AG09309 (cell line): ENCODE measurements at places on chromosomes 1 and 21.

DNA sequence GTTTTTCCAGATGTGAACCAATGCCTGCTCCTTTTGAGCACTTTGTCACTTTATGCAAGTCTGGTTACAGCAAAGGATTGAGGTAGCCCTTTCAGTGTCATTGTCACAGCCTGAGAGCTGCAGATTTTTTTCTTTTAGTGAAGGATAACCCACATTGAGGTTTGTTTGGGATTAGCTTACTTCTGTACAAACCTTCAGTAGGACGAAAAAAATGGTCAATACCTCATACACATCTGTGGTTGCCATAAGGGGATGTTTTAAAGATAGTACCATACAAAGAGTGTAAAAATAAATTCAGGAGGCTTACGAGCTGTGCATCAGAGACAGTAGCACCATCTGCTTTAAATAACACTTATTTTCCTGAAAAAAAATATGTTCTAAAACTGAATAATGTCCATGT, 566.0 kb downstream of the AJAP1 start:
- no peak for DNase-seq

DNA sequence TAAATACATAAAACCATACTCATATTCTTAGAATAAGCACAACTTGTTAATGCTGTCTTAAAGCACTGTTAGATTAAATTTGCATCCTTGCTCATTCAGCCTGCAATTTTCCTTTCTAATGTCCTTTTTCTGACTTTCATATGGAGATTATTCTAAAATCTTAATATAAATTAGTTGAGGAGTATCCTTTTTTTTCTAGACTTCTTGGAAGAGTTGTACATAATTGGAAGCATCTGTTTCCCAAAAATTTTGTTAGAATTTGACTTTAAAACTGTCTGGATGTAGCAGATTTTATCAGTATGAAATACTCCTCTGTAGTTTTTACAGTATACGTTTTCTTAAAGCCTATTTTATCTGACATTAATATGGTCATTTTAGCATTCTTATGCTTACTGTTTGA, 9.7 kb downstream of the KIFAP3 start:
- no peak for DNase-seq

DNA sequence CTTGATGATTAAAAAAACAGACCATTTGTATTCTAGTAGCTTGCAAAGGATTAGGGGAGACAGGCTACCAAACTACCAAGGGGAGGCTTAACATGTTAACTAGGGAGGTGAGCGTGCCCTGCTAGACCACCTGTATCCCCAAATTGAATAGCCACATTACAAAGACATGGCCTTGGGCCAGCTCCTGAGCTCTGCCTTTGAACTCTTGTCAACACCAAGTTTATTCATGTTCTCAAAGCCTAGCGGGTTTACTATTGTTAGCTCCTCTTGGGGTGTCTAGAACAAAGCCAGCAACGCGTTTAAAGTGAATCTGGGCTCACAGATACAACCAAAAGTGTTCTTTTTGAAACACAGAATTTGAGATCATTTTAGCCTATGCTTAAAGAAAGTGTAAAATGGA, 36.3 kb downstream of the SMYD2 start:
- no peak for DNase-seq

- no peak for DNase-seq
Observed at GRCh38 chr1:227900571-227901051, 47.1 kb downstream of the WNT9A start.

- no peak for DNase-seq
Observed at GRCh38 chr1:228037401-228038386, 30.9 kb downstream of the WNT3A start.

DNA sequence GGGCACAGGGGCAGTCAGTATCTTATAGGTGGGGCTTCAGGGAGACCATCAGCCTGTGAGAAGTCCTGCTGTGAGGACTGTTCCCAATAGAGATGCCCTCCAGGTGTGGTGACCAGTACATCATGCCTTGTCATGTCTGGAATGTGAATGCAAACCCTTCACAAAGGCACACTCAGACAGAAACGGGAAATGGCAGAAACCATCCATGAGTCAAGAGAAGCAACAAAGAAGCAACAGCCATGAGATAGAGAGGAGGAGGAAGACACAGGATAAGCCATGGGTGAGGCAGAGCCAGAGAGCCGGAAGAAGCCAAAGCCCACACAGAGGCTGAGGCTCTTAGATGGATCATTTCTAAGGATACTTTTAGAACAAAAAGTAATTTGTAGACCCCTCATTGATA, 20.1 kb upstream of the ZP4 start:
- DNase-seq: no peak

DNA sequence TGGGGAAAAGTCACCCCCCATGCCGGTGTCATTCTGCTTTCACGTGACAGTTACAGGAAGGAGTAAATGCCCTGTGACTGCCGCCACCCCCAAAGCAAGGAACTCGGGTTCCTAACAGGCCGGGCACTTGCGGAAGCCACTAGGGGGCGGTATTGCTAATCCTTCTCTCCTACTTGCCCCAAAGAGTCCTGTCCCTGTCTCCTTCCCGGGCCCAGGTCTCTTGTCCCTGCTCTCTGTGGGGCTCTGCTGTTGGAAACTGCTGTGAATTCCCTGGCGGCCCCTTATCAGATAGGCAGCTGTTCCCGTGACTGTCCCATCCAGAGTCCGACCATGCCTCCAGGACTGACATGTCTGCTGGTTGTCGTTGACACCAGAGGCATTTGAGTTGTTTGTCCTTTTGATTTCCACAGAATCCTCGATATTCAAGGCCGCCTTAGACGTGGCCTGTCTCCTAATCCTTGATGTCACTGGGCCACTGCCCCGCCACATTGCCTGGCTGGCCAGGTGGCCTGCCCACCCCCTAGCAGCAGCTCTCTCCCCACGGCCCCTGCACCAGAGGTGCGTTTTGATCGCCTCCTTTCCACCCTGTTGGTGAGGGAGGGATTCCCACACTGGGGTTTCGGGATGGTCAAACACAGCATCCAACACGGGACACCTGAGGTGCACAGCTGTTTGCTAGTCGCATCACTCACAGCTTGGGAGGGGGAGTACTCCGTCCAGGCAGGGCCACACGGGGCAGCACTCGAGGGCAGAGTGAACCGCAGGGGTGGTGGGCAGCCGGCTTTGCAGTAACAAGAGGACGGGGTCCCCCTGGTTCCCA, 37.3 kb downstream of the CHAF1B start:
- DNase-seq: no peak

DNA sequence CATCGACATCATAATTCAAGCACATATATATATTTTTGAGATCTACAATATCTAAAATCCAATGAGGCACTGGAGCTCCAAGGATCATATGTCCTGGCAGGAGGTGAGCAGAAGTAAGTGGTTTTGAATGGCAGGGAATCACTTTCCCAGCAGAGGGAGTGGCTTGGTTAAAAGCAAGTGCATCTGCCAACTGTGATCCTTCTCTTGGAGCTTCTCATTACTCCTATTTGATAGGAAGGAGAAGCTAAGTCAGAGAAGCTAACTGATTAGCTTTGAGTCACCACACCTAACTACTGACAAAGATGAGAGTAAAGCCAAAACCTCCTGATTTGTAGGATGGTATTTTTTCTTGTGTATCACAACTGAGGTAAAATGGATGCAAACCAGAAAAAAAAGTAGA, 55.0 kb downstream of the ALG14 start:
- DNase-seq: no peak

DNA sequence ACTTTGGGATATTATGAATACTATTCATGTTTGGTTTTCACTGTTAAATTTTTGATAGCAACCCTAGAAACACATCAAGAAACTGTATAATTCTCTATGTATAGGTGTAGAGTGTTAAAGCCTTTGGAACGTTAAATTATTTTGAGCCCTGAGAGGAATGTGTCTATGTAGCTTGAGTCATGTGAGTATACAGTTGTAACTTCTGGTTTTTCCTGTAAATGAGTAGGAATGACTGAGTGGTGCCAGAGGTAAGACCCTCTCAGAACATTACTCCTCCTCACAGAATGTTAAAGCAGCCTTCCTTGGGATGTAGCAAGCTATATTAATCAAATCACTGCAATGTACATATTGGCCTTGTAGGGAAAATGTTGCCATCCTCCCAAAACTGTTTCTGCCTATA, 69.0 kb downstream of the C1orf21 start:
- DNase-seq: no peak

- no peak for DNase-seq
Observed at GRCh38 chr21:44300262-44300959, 558 bp downstream of the PFKL start.

- DNase-seq: no peak
Observed at GRCh38 chr1:147072482-147073432, 99.5 kb downstream of the PRKAB2 start.

DNA sequence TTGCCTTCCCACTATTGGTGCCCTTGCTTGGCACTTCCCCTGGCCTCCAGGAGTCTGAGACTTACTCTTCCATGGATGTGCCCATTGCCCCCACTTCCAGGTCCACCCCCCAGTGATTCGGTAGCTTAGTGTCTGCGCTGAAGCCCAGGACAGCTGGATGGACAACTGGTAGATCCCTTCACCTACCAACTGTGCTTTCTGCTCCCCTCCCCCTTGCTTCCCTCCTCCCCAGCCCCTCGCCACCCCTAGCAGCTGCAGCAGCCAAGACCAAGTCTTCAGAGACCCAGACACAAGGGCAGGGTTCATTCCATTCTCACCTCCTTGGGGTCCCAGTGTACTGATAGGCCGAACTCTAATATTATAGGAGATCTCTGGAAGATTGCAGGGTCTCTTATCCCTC, 6.9 kb downstream of the LMNA start:
- no peak for DNase-seq
